ENCODE measurements at places on chromosomes 3 and 15. TPM values are rescaled to one million over a fixed set of nuclear protein-coding genes. Genes with fewer than 3 reads are reported as not detected.

HERC2 gene
- polyA plus RNA-seq: 7.9 TPM

- DNase-seq: no peak
- no peaks in the 10 kb centered on the region for H3K4me1 ChIP-seq
- no peaks in the 10 kb centered on the region for H3K36me3 ChIP-seq
- H3K4me3 ChIP-seq: no peak overlapping the region
Observed at GRCh38 chr15:81839387-81839786, 206.4 kb downstream of the MEX3B start.

DNA sequence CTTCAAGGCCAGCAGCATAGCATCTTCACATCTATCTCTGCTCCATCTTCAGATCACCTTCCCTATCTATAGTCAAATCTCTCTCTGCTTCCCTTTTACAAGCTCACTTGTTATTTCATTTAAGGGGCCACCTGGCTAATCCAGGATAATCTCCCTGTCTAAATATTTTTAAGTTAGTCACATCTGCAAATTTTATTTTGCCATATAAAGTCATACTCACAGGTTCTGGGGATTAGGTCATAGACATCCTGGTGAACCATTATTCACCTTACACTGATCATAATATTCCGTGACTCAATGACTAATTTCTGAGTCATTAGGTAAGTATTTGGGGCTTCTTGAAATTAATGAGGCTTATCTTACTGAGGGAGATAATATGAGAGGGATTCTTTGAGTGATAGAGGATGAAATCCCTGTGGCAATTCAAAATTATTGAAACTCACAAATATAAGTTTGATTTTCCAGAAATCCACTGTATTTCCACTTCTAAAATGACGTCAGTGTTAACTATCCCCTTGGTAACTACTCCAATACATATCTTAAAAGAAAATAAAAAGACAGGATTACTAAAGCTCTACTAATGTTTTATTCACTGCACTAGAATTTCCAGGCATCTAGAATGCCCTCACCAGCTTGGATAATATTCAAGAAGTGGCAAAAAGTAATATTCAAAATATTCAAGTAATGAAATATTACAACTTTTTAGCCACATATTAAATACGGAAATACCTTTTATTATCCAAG is 93.7 kb upstream of the RBMS3 start:
- no peaks in the 10 kb centered on the region for H3K36me3 ChIP-seq
- DNase-seq: no peak
- H3K4me3 ChIP-seq: no peak overlapping the region
- H3K27me3 ChIP-seq: no peaks in the 10 kb centered on the region

GRCh38 chr3:51937611-51938450 is 3.9 kb downstream of the RRP9 start:
- H3K4me3 ChIP-seq: no peak overlapping the region

GRCh38 chr3:54632834-54633233 is 295.0 kb downstream of the LRTM1 start:
- H3K36me3 ChIP-seq: no peaks in the 10 kb centered on the region
- no peak overlapping the region for H3K4me3 ChIP-seq
- no peaks in the 10 kb centered on the region for H3K4me1 ChIP-seq
- peaks cover 2% of the 10 kb centered on the region for H3K27me3 ChIP-seq

ITPR1 gene
- polyA plus RNA-seq: 9.7 TPM

GRCh38 chr3:64105816-64106215 is 82.5 kb upstream of the PSMD6 start:
- H3K4me1 ChIP-seq: no peaks in the 10 kb centered on the region
- no peak overlapping the region for H3K27ac ChIP-seq
- no peak overlapping the region for H3K4me3 ChIP-seq
- H3K36me3 ChIP-seq: no peaks in the 10 kb centered on the region

THRB gene
- polyA plus RNA-seq: not detected

- H3K27me3 ChIP-seq: peaks cover 8% of the 10 kb centered on the region
- no peak overlapping the region for H3K27ac ChIP-seq
- H3K4me3 ChIP-seq: no peak overlapping the region
Observed at GRCh38 chr3:146493761-146494160, 24.4 kb upstream of the PLSCR2 start.

- peaks cover 67% of the 10 kb centered on the region for H3K4me1 ChIP-seq
- peak overlapping the region; percentile 98 for H3K4me3 ChIP-seq
- H3K27ac ChIP-seq: peak overlapping the region; percentile 97
- H3K36me3 ChIP-seq: no peaks in the 10 kb centered on the region
- H3K27me3 ChIP-seq: no peaks in the 10 kb centered on the region
Observed at GRCh38 chr3:100401674-100402041, 319 bp downstream of the LNP1 start.

GRCh38 chr3:15858547-15859506 is 61.0 kb upstream of the ANKRD28 start:
- DNase-seq: peak; percentile 49
- H3K27ac ChIP-seq: peak overlapping the region; percentile 90
- H3K4me3 ChIP-seq: peak overlapping the region; percentile 82
- no peaks in the 10 kb centered on the region for H3K27me3 ChIP-seq
- H3K36me3 ChIP-seq: no peaks in the 10 kb centered on the region
- H3K4me1 ChIP-seq: peaks cover 40% of the 10 kb centered on the region

DNA sequence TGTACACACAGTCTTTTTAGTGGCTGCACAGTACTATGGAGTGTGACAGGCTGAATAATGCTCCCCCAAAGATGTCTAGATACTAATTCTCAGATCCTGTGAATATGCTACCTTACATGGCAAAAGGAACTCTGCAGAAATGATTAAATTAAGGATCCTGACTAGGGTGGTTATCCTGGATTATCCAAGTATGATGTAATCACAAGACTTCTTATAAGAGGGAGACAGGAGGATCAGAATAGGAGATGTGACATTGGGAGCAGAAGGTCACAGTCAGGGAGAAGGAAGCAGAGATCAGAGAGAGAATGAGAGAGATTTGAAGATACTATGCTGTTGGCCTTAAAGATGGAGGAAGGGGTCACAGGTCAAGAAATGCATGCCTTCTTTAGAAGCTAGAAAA is 34.5 kb downstream of the GABPB1 start:
- H3K36me3 ChIP-seq: no peaks in the 10 kb centered on the region
- no peak overlapping the region for H3K4me3 ChIP-seq
- H3K27ac ChIP-seq: peak overlapping the region; percentile 83
- H3K27me3 ChIP-seq: no peaks in the 10 kb centered on the region

DNA sequence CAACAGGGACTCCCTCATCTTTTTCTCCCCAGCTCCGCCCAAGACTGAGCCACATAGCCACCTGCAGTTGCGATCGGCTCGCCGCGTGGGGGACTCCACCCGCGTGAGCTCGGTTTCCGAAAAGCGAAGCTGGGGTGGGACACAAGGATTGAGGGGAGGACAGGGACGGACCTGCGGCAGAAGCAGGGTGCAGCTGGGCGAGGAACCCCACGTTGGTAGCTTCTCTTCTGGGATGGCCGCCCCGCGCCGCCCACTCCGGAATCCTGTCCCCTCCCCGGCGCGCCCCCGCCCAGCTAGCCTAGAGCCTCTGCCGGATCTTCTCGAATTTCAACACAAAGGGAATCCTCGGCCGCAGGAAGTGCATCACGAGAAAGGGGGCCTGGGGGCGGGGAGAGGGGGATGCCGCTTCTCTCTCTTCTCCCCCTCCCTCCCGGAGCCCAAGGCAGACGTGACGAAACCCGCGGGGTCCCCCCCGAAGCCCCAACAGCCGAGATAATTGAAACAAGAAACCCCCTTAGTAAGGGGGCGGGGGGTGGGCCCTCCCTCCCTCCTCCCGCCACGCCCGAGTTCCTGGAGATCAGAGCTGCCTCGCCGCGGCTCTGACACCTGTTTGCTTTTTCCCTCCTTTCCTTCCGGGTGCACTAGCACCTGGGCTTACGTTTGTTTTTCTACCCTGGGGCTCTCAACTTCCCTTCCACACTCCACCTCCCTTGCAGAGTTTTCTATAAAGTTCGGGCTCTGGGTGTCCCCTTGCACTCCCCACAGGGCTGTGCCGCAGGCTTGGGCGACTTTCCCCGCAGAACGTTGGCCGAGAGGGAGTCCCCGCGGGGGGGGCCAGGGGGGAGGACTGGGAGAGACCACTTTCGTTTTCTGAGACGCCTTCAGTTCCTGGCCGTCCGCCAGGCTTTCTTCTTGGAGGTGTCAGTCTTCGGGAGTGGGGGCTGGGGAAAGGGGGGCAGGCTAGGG is 1.3 kb upstream of the KCNH8 start:
- H3K27me3 ChIP-seq: peaks cover 35% of the 10 kb centered on the region
- no peaks in the 10 kb centered on the region for H3K36me3 ChIP-seq
- peak; percentile 73 for DNase-seq
- peak overlapping the region; percentile 88 for H3K27ac ChIP-seq

PLCB2 gene
- 23.0 TPM for polyA plus RNA-seq

ACAD11 gene
- 10.3 TPM for polyA plus RNA-seq

DNA sequence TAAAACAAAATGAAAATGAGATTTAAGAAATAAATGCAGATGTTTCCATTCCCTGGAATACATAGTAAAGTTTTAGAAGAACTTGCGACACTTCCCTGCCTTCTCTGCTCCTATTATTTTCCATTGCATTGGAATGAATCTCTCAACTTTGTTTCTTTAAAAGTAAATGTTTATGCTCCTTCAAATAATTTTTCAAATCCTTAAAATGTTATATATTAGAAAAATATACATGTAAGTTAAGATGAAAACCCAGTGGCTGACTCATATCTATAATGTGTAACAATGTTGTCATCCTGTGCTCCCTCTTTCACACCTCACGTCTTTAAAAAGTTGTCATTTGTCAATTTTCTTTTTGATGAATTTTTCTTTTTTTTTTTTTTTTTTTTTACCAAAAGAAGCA is 3.6 kb downstream of the RBMS3 start:
- H3K36me3 ChIP-seq: no peaks in the 10 kb centered on the region
- H3K27me3 ChIP-seq: peaks cover 14% of the 10 kb centered on the region

DNA sequence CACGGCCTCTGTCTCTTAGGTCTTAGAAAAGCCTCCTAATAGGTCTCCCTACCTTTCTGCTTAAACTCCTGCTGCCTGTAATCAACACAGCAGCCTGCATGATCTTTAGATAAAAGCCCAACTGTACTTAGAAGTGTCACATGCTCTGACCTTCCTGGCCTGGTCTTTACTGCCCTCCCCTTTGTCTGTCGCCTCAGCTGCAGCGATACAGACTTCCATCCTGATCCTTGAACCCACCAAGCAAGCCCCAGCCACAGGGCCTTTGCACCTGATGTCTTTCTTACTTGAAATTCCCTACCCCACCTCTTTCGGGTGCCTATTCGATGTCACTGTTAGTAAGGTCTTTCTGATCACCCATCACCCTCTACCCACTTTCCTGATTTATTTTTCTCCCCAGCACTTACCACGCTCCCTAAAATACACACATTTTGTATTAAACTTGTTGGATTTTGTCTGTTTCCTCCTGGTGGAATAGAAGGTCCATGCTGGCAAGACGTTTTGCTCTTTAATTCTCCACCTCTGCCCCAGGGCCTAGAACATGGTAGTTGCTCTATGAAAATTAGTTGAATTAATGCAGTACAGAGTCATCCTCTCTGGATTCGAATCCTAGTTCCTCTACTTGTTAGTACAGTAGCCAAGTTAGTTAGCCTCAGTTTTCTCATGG is 51.1 kb downstream of the AQP9 start:
- H3K4me3 ChIP-seq: no peak overlapping the region
- no peak overlapping the region for H3K27ac ChIP-seq
- H3K27me3 ChIP-seq: peaks cover 41% of the 10 kb centered on the region
- no peak for DNase-seq
- peaks cover 10% of the 10 kb centered on the region for H3K4me1 ChIP-seq
- H3K36me3 ChIP-seq: no peaks in the 10 kb centered on the region

DNA sequence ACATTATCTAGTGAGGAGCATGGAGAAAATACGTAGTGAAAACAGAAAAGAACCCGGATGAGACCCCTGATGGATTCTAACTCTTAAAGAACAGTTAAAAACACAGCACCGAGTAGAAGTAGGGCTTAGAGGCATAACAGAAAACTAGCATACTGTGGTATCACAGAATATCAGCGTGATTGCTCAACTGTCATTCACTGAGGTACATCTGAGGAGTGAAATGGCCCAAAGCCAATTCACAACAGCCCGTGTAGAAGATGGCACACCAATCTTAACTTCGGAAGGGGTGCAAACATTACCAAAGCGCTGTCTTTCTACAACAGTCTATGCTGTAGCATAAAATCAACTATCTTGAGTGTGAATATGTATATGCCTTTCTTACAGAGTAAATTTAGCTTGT is 1.8 kb downstream of the CLASP2 start:
- DNase-seq: no peak
- H3K4me3 ChIP-seq: no peak overlapping the region
- no peak overlapping the region for H3K27ac ChIP-seq
- peaks cover 6% of the 10 kb centered on the region for H3K4me1 ChIP-seq
- no peaks in the 10 kb centered on the region for H3K36me3 ChIP-seq
- no peaks in the 10 kb centered on the region for H3K27me3 ChIP-seq

DNA sequence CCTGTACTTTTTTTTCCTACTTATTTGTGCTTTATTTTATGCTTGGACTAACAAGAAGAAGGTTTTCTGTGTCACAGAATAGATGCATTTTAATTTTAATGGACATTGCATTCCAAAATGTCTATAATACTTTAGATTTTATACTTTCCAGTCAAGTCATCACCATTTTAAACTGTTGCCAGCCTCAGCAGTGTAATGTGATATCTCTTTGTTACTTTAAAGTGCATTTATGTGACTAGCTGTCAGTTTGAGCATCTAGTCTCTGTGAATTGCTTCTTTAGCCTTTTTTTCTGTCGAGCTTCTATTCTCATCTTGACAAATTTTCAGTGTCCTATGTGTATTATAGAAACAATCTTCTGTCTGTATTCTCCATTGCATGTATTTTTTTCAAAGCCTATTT is 511.4 kb upstream of the CBLB start:
- no peak overlapping the region for H3K27ac ChIP-seq
- no peaks in the 10 kb centered on the region for H3K4me1 ChIP-seq
- H3K36me3 ChIP-seq: no peaks in the 10 kb centered on the region
- DNase-seq: no peak
- H3K4me3 ChIP-seq: no peak overlapping the region
- no peaks in the 10 kb centered on the region for H3K27me3 ChIP-seq

DNA sequence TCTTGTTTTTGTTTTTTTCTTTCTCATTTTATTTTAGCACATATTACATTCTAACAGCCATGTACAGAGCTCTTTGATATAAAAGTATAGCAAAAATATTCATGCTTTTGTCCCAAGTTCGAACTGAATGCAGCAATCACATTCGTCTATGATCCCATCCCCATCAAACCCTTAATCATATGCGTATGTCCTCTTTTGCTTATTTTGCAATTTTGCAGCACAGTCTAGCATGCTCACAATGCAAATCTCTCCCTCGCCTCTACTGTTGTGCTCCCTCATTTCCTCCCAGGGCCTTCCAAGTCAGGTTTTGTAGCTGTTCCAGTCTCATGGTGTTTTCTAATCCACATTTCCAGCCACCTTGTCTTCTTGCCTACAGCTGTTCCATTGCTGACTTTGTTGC is 144.6 kb upstream of the VEPH1 start:
- no peak overlapping the region for H3K4me3 ChIP-seq
- no peaks in the 10 kb centered on the region for H3K36me3 ChIP-seq
- H3K4me1 ChIP-seq: no peaks in the 10 kb centered on the region
- no peak for DNase-seq
- no peak overlapping the region for H3K27ac ChIP-seq
- H3K27me3 ChIP-seq: peaks cover 17% of the 10 kb centered on the region

- no peaks in the 10 kb centered on the region for H3K36me3 ChIP-seq
- H3K4me3 ChIP-seq: no peak overlapping the region
- H3K4me1 ChIP-seq: no peaks in the 10 kb centered on the region
- DNase-seq: no peak
- H3K27me3 ChIP-seq: no peaks in the 10 kb centered on the region
Observed at GRCh38 chr3:123803521-123803920, 80.6 kb downstream of the MYLK start.

GRCh38 chr3:42381551-42382082 is 28.8 kb downstream of the LYZL4 start:
- no peaks in the 10 kb centered on the region for H3K27me3 ChIP-seq
- H3K27ac ChIP-seq: no peak overlapping the region
- H3K36me3 ChIP-seq: no peaks in the 10 kb centered on the region
- no peak overlapping the region for H3K4me3 ChIP-seq
- peaks cover 10% of the 10 kb centered on the region for H3K4me1 ChIP-seq

BOC gene
- not detected for polyA plus RNA-seq
